ENCODE measurements at places on chromosomes 5 and 9.

- no peak for DNase-seq
Observed at GRCh38 chr9:119185298-119185697, 183.9 kb downstream of the BRINP1 start.

GRCh38 chr5:74164725-74165235 lies 475.7 kb downstream of the ENC1 start:
- DNase-seq: no peak

- no peak for DNase-seq
Observed at GRCh38 chr5:157528036-157528632, 47.4 kb downstream of the ADAM19 start.

DNA sequence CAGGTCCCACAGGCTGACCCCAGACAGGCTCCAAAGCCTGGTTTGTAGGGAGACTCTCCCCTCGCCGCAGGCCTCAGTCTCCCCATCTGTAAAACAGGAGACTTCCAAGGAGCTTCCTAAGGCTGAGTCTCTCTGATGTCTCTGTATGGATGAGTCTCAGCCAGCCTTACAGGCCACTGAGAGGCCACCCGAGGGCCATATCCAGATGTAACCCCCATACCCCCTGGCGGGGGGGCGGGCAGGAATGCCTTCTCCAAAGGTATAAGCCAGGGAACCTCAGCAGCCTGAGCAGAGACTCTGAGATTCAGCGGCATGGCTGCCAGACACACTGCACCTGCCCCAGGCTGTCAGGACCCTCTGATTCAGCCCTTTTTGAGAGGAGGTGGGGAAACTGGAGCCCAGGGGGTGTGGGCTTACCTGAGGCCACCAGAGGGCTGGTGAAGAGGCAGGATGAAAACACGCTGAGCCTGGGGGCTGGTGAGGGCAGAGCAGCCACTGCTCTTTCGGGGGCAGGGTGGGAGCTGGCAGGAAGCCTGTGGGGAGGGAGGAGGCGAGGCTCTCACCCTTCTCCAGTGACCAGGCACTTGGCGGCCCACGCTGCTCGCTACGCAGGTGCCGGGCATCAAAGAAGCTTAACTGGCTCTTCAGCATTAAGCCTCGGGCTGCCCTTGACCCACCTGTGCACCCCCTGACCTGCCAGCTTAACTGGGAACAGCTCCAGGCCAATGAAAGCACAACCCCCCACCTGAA lies 5.5 kb upstream of the SUSD3 start:
- no peak for DNase-seq

DNA sequence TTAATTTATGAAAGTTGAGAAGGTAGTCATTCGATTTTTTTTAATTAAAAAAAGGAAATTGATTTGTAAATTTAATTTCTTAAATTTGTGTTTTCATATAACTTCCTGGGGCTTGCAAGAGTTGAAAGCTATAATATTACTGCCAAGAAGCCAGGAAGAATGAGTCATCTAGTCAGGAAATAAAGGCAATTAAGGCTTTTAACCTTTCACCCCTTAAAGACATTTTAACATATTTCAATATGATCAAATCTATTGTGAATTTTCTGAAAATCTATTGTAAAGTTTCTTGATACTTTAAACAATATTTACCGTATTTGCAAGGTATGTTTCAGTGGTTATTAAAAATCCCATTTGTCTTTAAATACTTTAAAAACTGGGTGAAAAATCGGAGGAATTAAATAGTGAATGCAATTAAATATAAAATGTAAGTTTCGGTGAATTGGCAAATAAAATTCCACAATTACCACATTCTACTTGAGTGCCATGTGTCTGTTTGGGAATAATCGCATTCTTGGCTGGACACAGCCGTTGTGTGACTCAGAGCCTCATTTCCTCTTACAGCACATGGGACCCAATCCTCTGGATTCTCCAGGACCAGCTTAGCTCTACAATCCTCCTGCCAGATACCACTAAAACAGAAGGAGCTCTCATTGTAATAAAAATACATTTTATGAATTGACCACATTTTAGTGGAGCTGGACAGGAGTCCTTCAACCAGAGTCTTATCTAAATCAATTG lies 310.7 kb downstream of the HCN1 start:
- peak; percentile 2 for DNase-seq

DNA sequence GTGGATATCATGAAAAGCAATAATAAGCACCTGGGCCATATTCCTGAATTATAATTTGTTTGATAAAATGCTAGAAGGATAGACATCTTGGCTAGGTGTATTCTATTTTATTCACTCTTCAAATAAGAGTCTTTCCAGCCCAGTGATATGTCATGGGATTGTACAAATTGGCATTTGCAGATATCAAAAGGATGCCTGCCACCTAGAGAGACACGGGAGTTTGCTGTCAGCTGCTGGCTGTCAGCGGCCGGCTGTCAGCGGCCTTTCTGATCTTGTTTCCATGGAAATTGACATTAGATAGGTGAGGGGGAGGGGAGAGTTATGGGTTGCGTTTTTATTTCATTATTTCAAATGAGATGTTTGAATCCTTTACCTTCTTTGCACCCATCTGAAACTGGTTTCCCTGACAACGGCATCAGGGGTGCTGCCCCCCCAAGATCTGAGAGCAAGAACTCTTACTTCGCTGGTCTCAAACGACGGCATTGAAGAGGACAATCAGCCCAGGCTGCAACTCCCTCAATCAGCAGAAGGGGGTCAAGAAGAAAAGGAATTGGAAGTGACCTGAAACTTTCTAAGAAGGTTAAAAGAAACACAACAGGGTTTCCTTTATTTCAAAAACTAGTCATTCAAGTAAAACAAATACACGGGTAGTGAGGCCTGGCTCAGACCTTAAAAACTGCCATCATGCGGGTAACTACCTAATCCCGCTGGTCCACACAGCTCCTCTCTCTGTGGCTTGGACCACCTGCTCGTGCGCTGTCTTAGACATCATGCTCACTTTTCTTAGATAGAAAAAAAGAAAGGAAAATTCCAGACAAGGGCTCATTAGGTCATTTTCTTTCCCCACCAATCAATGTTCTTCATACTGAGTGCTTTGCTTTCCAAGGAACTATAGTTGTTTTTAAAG lies 115.7 kb downstream of the TLE1 start:
- DNase-seq: no peak

DNA sequence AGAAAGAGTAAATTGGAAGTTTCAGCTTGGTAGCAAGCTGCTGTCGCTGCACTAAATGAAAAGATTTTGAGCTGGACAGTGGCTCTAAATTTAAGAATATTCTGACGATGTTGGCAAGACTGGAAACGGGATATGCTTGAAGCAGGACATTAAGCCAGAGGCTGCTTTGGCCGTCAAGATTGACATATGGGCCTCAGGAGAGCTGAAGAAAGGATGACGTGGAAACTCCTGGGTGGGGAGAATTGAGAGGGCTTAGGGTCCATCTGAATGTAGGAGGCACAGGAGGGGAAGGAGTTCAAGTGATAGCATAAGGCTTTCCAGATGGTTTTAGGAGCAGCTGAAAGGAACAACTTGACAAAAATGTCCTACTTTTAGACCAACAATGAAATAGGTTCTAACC lies 108.9 kb downstream of the PAPPA start:
- no peak for DNase-seq

GRCh38 chr5:112573441-112573840 lies 154.4 kb upstream of the EPB41L4A start:
- no peak for DNase-seq

DNA sequence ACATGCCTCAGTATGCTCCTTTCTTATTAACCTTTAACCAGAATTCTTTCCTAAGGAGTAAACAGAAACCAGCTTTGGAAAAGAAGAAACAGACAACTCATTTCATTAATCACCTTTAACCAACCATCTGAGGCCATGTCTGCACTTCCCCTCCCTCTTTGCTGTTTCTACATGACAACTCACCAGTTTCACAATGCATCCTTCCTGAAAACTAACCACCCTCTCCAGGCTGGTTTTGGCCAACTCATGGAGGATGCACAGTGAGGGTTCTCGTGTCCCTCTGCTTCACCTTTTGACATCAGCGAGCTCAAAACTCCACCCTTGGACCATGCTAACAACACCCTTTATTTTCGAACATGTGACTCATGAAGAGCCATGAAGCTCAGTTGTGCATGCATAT lies 244.1 kb downstream of the ELAVL2 start:
- DNase-seq: peak; percentile 9

- no peak for DNase-seq
Observed at GRCh38 chr5:122516432-122516743, 204.4 kb downstream of the SNCAIP start.

DNA sequence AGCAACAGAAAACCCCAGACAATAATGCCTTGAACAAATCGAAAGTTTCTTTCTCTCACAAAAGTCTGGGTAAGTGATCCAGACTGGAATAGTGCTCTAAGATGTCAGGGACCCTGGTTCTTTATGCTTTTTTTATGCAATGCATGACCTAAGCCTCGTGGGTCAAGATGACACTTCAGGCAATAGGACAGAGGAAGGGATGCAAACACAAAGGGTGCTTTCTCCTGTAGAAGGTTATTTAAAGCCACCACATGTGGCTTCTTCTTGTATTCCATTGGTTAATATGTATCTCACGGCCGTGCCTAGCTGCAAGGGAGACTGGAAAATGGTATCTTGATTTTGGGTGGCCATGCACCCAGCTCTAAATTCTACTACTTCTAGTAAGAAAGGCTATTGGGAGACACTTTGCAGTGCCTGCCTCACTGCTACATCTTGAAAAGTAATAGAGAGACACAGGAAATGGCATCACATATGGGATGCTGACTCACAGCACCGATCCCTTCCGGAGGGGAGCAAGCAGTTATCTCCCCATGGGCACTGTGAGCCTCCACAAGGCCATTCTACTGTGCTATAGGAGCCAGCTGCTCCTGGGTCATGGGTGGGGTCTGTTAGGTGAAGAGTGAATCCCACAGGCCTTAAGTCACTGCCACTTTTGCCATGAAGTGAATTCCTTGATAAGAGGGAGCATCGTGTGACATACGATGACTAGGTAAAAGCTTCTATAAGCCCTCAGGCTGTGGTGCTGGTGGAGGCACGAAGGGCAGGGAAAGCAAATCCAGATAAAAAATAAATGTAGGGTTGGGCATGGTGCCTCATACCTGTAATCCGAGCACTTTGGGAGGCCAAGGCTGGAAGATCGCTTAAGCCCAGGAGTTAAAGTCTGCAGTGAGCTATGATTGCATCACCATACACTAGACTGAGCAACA lies 32.5 kb upstream of the RAB14 start:
- peak; percentile 30 for DNase-seq

- no peak for DNase-seq
Observed at GRCh38 chr9:93316726-93317494, 133.0 kb downstream of the WNK2 start.

DNA sequence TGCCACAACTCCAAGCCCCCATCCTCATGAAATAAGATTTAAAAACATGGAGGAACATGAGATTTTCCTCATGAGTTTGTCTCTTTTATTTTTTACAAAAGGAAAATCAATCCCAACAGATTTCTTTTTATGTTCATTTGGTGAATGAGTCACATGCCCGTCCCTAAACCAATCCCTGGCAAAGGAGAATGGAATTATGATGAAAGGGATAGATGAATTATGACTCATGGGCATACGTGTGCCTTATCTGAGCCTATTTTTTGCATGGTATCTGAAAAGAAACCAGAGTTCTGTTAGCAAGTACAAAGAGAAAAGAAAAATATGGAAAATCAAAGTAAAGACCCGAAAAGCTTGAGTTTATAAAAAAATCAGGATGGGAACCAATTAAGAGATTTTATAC lies 267.5 kb upstream of the TMEM161B start:
- DNase-seq: no peak

DNA sequence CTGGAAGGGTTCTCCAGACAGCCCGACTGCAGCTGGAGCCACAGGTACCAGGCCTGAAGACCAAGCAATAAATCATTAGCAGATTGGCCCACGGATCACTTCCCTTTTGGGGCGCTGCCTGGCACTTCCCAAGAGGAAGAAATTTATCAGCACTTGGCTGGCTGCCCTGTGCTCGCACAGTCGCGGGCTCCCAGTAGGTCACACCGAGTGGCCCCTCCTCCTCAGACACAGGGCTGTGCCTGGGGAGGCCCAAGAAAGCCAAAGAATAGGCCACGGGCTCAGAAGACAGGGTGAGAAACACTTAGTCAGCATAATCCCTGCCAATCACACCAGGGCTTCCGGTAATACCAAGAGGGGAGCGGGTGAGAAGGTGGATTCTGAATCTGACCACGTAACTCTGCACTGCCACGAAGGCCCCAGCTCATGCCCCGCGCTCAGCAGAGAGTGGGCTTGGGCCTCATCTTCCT lies 115.7 kb upstream of the MSX2 start:
- DNase-seq: no peak

GRCh38 chr5:36162810-36163486 lies 11.0 kb downstream of the SKP2 start:
- DNase-seq: no peak

DNA sequence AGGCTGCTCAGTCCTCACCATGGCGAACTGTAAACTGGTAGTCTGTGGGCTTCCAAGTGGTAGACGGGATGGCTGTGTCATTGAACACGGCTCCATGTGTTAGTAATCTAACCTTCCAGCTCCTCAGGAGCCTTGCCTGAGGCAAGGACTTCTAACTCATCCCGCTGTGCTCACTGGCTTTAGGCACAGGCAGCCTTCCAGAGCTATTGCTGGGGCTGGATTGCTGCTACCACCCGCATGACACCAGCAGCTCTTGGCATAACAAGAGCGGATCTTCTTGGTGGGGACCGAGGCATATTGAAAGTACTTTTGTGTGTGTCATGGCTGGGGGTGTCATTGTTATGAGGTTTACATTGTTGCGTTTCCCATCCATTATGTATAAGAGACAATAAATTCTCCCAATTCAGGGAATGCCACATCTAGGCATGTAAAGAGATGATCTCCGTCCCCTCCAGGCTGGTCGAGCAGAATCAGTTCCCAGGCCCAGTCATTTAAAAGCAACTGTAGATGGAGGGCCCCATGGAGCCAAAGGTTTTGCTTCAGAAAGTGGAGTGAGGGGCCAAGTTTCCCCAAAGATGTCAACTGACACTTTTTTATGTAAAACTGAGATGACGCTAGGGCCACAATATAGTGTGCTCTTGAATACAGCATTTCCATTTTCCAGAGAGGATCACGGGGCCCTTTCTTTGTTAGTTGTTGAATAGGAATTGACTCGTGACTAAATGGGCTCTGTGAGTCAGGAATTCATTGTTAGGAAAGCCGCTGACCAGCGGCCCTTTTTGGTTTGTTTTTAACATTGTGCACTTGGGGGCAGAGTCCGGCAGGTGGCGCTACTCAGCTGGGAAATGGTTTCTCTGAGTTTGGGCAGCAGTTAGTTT lies 759.5 kb downstream of the TAF11L14 start:
- DNase-seq: no peak

DNA sequence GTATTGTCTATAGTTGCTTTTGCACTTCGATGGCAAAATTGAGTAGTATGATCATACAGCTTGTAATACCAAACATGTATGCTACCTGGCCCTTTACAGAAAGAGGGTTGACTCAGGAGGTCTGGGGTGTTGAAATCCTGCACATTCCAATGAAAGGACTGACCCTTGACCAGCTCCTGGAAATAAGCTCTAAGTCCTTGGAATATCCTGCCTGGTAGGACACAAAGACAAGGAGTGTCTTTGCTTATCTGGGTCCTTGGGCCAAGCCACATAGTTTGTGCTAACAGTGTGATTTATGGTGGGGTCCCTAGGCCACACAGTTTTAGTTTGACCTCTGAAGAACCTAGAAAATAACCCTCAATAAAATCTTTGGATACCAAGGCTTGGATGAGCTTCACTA lies 89.3 kb upstream of the FTMT start:
- no peak for DNase-seq

- DNase-seq: no peak
Observed at GRCh38 chr9:93365427-93366118, 85.9 kb upstream of the FAM120A start.
